ENCODE measurements at places on chromosomes 1 and 21.
A peak's percentile ranks its signal among the peaks of the same experiment; 100 is the strongest.

- DNase-seq = no peak
These were observed 3.3 kb downstream of the POGZ start for GRCh38 chr1:151455966-151456365.

- no peak for DNase-seq
These were observed 11.8 kb upstream of the CDC14A start for GRCh38 chr1:100340494-100340893.

DNA sequence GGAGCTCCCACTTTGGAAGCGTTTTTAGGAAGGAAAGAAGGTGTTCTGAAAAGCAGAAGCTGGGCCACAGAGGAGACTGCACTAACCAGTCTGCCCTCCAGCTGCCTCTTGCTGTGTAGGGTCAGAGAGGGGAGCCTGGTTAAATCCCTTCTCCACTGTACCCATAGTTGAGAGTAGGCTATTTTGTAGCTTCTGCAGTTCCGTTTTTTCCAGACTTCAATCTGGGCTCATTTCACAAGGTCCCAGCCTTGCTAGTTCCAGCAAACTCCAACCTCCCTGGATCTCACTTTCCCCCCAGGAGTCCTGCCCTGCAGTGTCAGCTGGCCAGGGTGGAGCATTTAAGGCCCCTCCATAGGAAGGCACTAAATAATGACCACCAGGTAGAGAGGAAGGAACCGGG is 11.0 kb downstream of the TNN start:
- DNase-seq = no peak

DNA sequence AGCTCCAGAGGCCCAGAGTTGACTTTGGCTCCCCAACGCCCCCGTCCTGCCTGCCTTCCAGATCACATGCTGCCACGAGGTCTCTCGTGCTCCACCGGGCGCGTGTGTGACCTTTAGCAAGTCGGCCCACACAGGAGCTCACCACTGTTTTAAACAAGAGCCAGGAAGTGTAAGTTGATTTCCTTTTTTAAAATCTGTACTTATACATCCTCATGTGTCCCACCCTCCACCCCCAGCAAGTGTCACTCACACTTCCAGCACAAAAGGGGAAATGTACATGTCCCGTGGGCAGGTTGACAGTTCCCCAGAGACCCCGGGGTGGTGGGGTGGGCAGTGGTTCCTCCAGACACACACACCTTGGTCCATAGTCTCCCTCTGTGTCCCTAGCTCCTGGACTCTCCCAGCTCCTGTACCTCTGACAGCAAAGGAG is 84.4 kb downstream of the STUM start:
- no peak for DNase-seq

DNA sequence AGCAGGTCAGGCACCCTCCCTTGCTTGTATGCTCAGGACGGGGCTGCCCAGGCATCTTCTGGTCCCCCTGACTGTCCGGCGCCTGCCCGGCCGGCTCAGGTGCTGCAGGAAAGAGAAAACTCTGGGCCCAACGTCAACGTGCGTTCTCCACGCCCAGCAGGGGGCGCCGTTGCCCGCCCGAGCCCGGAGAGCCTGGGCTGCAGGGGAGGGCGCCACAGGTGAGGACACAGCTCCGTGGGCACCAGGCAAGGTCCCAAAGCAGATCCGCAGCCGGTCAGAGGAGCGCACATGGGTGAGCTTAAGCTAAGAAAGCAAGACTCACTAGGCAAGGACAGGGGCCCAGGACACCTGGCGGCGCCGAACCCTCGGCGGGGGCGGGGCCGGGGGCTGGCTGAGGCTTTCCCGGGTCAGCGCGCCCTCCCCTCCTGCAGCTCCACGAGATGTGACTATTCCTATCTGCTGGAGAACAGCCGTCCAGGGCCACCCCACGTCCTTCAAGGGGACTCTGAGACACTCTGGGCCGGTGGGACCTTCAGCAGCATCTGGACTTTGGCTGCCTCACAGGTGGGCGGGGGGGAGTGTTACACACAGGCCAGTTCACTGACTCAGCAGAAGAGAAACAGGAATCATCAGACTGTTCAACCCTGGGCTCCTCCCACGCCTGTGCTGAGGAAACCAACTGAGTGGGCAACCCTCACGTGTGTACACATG is 29.3 kb downstream of the KRTAP10-1 start:
- peak; percentile 68 for DNase-seq

DNA sequence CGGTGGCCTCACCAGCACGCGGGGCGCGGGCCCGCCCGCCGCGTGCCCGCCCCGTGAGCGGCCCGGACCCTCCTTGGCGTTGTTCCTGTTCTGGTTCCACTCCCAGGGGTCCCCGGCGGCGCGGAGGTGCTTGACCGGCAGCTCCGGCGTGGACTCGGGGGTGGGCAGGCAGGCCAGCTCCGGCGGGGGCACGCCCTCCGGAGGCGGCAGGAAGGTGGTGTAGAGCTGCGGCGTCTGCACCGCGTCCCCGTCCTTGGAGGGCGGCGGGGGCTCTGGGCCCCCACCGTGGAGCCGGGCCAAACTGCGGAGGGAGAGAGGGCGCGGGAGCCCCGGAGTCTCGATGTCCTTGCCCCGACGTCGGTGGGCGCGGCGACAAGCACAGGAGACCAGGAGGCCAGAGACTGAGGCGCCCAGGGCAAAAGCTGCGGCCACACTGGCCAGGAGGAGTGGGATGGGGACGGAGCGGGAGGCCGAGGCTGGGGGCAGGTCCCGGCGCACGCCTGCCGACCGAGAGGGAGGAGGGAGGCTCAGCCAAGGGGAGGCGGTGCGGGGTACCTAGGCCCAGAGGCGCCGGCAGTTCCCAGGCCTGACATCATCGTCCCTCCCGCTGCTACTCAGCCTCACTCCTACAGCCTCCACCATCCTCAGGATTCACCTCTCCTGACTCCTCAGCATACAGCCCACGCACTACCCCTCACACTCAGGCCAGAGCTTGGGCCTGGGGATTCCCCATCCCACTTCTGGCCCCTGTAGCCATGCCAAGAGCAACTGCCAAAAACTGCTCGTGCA is 13.2 kb downstream of the SEMA6C start:
- DNase-seq = no peak

DNA sequence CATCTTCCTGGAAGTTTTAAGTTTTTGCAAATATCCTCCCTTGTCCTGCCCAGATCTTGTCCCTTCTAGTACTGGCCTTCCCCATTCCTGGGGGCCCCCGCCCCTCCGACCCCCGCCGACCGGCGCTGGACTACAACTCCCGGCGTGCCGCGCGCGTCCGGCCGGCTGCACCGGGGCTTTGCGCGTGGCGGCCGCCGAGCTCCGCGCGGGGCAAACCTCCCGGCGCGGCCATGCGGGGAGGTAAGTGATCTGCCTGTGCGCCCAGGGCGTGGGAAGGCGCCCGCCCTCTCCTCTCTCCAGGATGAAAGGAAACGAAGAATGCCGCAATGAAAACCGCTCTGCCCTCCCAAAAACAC is 3.2 kb upstream of the SAMD13 start:
- no peak for DNase-seq

GRCh38 chr1:44532567-44532944 is 127.5 kb downstream of the RNF220 start:
- DNase-seq = no peak

- DNase-seq = no peak
These were observed 46.1 kb downstream of the TNR start for GRCh38 chr1:175697255-175697654.

Data from stimulated activated CD4-positive, alpha-beta T cell treated with anti-CD3 and anti-CD28 coated beads, Interleukin-1b, Interleukin-23, amount 100 ng/mL, for 1 hour (primary cell).